Breast epithelium (tissue), 4 donors: ENCODE measurements at places on chromosomes 4 and X.

GRCh38 chr4:7837597-7838135 is 102.0 kb downstream of the AFAP1 start:
- H3K4me1 ChIP-seq: no peaks in the 10 kb centered on the region
- H3K27me3 ChIP-seq: no peaks in the 10 kb centered on the region
- no peak for DNase-seq
- no peak overlapping the region for H3K27ac ChIP-seq
- H3K4me3 ChIP-seq: no peak overlapping the region

DNA sequence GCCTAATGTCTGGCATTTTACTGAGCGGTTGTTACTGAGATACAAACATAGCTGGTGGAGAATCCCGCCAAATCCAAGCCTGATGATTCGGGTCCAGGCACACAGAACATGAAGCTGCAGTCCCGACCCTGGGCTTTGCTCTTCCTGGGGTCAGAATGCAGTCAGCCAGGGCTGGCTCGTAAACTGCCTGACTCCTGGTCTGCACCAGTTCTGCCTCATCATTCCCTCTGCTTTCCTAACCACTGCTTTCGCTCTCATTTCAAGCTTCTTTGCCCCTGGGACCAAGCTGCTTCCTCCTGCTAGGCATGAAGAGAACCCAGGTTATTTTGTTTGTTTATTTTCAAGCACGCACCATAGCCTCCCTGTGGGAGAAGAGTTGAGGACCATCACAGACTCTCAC is 39.3 kb downstream of the GATB start:
- no peaks in the 10 kb centered on the region for H3K27me3 ChIP-seq
- no peak overlapping the region for H3K27ac ChIP-seq
- no peak overlapping the region for H3K4me3 ChIP-seq
- no peaks in the 10 kb centered on the region for H3K4me1 ChIP-seq
- no peaks in the 10 kb centered on the region for H3K36me3 ChIP-seq
- DNase-seq: no peak

- H3K27me3 ChIP-seq: peaks cover 11% of the 10 kb centered on the region
- DNase-seq: no peak
Measured at GRCh38 chr4:111807576-111807975, 337.7 kb upstream of the FAM241A start.

GRCh38 chr4:2288051-2288541 is 26.2 kb upstream of the MXD4 start:
- no peak overlapping the region for H3K27ac ChIP-seq
- no peaks in the 10 kb centered on the region for H3K27me3 ChIP-seq
- H3K4me3 ChIP-seq: no peak overlapping the region

- DNase-seq: peak; percentile 52
- H3K36me3 ChIP-seq: no peaks in the 10 kb centered on the region
- H3K27ac ChIP-seq: no peak overlapping the region
- H3K4me1 ChIP-seq: no peaks in the 10 kb centered on the region
- H3K4me3 ChIP-seq: no peak overlapping the region
Measured at GRCh38 chr4:4625488-4625887, 83.6 kb upstream of the STX18 start.

- no peak overlapping the region for H3K4me3 ChIP-seq
- H3K27ac ChIP-seq: no peak overlapping the region
- no peaks in the 10 kb centered on the region for H3K27me3 ChIP-seq
- H3K4me1 ChIP-seq: no peaks in the 10 kb centered on the region
- no peaks in the 10 kb centered on the region for H3K36me3 ChIP-seq
Measured at GRCh38 chr4:175051974-175052373, 133.8 kb downstream of the ADAM29 start.

DNA sequence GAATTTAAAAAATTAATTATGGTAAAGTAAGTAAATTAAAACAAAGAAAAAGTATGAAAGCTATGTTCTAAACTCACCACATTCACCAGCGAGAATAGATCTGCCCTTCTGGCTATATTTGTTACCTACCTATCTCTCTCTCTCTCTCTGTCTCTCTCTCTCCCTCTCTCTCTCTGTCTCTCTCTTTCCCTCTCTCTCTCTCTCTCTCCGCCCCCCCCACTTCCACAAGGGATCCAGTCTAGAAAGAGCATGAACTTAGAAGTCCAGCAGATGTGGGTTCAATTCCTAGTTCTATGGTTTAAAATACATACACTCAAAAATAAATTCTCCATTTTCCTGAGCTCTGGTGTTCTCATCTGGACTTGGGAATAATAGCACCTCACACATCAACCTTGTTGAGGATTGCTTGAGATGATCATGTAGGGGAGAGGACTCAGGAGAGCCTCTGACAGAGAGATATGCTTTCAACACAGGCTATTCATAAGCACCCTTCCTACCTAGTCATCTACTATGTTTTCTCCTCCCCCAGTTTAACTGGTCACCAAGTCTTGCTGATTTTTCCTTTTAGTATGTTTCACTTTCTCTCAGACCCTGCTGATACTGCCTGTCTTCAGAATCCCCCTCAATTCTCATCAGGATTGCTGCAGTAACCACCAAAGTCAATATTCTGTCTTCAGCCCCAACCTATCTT is 64.7 kb downstream of the SLC7A11 start:
- DNase-seq: no peak
- no peaks in the 10 kb centered on the region for H3K27me3 ChIP-seq
- no peaks in the 10 kb centered on the region for H3K4me1 ChIP-seq
- H3K4me3 ChIP-seq: no peak overlapping the region
- H3K27ac ChIP-seq: no peak overlapping the region
- H3K36me3 ChIP-seq: no peaks in the 10 kb centered on the region

DNA sequence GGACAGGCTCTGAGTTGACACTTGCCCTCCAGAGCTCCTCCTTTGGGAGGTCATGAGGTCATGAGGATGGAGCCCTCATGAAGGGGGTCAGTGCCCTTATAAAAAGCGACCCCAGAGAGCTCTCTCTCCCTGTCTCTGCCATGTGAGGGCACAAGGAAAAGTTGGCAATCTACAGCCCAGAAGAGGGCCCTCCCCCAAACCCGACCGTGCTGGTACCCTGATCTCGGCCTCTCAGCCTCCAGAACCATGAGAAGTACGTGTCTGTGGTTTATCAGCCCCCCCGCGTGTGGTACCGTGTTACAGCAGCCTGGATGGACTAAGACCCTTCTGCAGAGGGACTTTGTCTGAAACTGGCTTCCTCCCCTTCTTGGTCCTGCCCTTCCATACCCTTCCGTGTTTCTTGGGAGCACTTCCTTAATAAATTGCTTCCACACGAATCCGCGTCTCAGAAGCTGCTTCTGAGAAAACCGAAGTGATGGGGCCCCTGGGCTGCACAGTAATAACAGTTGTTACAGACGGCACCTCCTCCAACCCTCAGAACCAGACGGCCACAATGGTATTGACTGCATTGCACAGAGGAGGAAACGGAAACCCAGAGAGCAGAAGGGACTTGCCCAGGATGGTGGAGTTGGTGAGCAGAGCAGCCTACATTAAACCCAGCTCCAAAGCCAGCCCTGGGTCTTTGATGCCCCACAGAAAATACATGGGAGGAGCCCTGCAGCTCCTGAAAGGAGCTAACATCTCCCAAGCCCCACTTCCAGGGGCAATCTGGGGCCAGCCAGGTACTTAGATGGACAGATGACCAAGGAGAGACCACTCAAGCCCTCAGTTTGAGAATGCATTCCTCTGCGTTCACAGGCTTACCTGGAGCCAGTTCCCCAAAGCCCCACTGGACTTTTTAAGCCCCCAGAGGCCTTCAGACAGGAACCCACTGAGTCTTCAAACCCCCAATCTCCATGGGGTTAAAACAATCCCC is 242.7 kb downstream of the BCOR start:
- H3K36me3 ChIP-seq: no peaks in the 10 kb centered on the region
- H3K4me3 ChIP-seq: no peak overlapping the region
- DNase-seq: no peak
- no peaks in the 10 kb centered on the region for H3K27me3 ChIP-seq

DNA sequence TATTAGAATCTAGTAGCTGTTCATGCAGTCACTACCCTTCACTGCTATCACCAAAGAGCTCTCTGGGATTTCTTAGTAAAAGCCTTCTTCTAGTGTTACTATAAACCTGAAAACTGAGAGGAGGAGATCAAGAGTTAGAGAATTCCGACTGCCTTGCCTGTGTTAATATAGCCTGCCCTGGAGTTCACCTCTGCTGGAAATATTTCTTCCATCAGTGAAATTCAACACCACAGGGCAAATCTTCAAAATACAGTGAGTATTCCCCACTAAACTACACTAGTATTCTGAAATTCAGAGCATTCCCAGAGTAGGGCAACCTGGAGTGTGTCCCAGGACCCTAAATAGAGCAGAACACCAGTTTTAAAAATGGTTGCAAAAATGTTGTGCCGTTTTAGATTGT is 301.1 kb downstream of the ARHGAP24 start:
- no peak for DNase-seq
- H3K4me3 ChIP-seq: no peak overlapping the region
- H3K27ac ChIP-seq: no peak overlapping the region
- no peaks in the 10 kb centered on the region for H3K4me1 ChIP-seq
- no peaks in the 10 kb centered on the region for H3K27me3 ChIP-seq

DNA sequence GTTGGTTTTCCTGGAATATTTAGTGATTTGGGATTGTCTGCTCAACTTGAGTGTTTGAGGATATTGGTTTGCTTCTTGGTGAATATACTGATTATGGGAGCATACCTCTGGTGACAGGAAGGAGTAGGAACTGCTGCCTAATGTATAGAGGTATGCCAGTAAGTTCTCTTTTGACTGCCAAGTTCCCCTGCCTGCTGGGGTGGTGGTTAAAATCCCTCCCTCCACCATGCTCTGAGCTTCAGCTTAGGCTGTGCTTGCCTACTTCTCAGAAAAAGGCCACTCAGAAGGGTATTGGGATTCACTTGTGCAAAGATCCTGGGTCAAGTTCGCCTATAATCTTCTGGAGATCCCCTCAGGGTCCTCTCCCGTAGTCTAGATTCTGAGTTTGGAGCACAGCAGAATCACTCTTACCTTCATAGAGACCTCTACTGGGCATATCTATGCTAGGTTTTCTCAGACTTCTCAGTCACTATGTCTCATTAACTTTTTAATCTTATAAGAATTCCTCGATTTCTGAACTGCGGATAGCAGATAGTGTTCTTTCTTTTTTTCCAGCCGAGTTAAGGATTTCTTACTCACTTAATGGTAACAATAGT is 44.7 kb upstream of the DCK start:
- H3K4me1 ChIP-seq: no peaks in the 10 kb centered on the region
- no peak for DNase-seq
- no peak overlapping the region for H3K4me3 ChIP-seq
- H3K36me3 ChIP-seq: no peaks in the 10 kb centered on the region
- no peak overlapping the region for H3K27ac ChIP-seq

DNA sequence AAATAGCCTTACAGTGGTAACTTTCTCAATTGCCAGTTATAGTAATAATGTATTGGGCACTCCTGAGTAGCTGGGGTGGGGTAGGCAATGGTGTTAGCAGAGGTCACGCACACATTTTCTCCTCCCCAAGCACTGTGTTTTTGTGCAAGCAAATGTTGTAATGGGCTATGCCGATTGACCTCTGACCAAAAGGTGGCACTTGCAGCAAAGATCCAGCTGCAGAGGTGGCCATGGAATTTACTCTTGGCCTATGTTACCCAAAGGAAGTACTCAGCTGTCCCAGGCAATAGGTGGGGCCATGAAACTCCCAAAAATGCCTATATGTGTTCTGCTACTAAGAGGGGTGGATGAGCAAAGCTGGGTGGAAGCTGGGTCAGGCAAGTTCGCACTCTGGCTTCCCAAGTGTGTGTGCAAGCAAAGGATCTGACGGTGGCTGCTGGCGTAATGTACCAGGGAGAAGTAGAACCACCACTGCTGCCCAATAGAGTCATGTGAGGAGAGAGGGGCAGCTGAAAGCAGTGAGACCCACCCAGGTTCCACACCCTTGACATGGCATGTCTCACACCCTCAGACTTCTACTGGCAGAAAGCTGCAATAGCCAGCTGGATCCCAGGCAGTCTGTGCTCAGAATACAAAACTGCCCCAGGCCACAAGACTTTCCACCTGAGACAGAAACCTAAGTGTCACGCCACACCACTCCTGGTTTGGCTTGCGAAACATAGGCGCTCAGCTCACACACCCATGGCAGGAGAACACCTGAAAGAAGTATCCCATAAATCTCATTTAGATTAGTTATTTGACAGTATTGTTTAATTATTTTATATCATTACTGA is 353.3 kb upstream of the EMCN start:
- H3K36me3 ChIP-seq: no peaks in the 10 kb centered on the region
- no peak overlapping the region for H3K27ac ChIP-seq
- H3K27me3 ChIP-seq: no peaks in the 10 kb centered on the region
- no peak for DNase-seq
- no peaks in the 10 kb centered on the region for H3K4me1 ChIP-seq
- H3K4me3 ChIP-seq: no peak overlapping the region

- H3K27ac ChIP-seq: no peak overlapping the region
- H3K4me3 ChIP-seq: no peak overlapping the region
- H3K4me1 ChIP-seq: no peaks in the 10 kb centered on the region
- DNase-seq: no peak
- H3K36me3 ChIP-seq: no peaks in the 10 kb centered on the region
Measured at GRCh38 chrX:63363788-63364187, 12.7 kb upstream of the SPIN4 start.

DNA sequence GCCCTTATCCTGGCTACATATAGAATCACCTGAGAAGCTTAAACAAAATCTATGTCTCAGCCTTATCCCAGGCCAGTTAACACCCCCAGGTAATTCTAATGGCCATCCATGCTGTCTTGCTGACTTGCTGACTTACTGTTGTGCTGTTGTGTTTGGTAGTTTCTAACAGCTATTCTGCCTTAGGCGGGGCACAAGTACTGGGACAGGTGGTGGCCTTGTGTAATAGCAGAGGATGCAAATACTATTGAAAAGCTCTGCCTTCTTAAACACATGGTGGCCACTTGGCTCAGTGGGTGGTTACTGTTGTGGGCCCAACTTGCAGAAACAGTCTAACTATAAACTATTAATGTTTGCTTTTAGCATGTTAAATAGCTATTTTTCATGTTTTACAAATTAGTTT is 56.2 kb downstream of the CDS1 start:
- no peaks in the 10 kb centered on the region for H3K4me1 ChIP-seq
- no peaks in the 10 kb centered on the region for H3K27me3 ChIP-seq
- no peak overlapping the region for H3K27ac ChIP-seq
- H3K36me3 ChIP-seq: no peaks in the 10 kb centered on the region
- no peak overlapping the region for H3K4me3 ChIP-seq

- no peaks in the 10 kb centered on the region for H3K36me3 ChIP-seq
- H3K4me1 ChIP-seq: no peaks in the 10 kb centered on the region
- no peak overlapping the region for H3K4me3 ChIP-seq
- H3K27ac ChIP-seq: no peak overlapping the region
- H3K27me3 ChIP-seq: no peaks in the 10 kb centered on the region
- DNase-seq: no peak
Measured at GRCh38 chr4:6806924-6807626, 24.5 kb downstream of the KIAA0232 start.

GRCh38 chrX:121457096-121457495 is 409.7 kb downstream of the GLUD2 start:
- no peaks in the 10 kb centered on the region for H3K4me1 ChIP-seq
- H3K36me3 ChIP-seq: no peaks in the 10 kb centered on the region
- H3K4me3 ChIP-seq: no peak overlapping the region
- H3K27ac ChIP-seq: no peak overlapping the region
- no peaks in the 10 kb centered on the region for H3K27me3 ChIP-seq

DNA sequence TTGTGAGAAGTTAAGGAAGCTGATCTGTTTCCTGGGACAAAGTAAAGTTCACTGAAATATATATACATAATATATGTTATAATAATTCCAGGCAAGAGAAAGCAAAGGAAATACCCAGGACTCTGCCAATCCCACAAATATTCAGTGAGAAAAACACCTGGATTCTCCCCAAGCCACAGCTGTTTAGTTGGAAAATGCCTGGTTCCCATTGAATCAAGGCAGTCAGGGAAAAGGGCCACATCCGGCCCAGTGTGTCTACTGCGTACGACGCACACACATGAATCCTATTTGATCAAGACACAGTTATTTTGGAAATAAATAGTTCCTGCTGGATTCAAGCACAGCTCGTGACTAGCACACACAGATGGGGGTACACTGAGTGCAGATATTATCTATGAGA is 6.3 kb upstream of the DCHS2 start:
- H3K27me3 ChIP-seq: peaks cover 4% of the 10 kb centered on the region
- no peak overlapping the region for H3K4me3 ChIP-seq
- no peaks in the 10 kb centered on the region for H3K36me3 ChIP-seq
- peak; percentile 26 for DNase-seq
- H3K4me1 ChIP-seq: no peaks in the 10 kb centered on the region
